ENCODE measurements at places on chromosomes 12 and 14. TPM values are rescaled to one million over a fixed set of nuclear protein-coding genes. Genes with fewer than 3 reads are reported as not detected.

SLC17A8 gene
- 0.06 TPM for total RNA-seq

ACRBP gene
- not detected for total RNA-seq

CLMN gene
- total RNA-seq, result 4.8 TPM

DBX2 gene
- total RNA-seq, result not detected

RHOJ gene
- not detected for total RNA-seq

GALC gene
- total RNA-seq, result 12.4 TPM
